ENCODE measurements at places on chromosomes 16 and 17.
A peak's percentile ranks its signal among the peaks of the same experiment; 100 is the strongest.

- no peak for DNase-seq
Measured at GRCh38 chr17:13435230-13435629, 166.5 kb downstream of the HS3ST3A1 start.

GRCh38 chr17:81272616-81273015 lies 22.5 kb downstream of the SLC38A10 start:
- DNase-seq, result no peak

- no peak for DNase-seq
Measured at GRCh38 chr16:28603381-28604185, 6.3 kb downstream of the SULT1A1 start.

- no peak for DNase-seq
Measured at GRCh38 chr17:68443972-68444464, 13.3 kb downstream of the WIPI1 start.

GRCh38 chr16:75225678-75226515 lies 7.1 kb downstream of the CTRB1 start:
- no peak for DNase-seq

DNA sequence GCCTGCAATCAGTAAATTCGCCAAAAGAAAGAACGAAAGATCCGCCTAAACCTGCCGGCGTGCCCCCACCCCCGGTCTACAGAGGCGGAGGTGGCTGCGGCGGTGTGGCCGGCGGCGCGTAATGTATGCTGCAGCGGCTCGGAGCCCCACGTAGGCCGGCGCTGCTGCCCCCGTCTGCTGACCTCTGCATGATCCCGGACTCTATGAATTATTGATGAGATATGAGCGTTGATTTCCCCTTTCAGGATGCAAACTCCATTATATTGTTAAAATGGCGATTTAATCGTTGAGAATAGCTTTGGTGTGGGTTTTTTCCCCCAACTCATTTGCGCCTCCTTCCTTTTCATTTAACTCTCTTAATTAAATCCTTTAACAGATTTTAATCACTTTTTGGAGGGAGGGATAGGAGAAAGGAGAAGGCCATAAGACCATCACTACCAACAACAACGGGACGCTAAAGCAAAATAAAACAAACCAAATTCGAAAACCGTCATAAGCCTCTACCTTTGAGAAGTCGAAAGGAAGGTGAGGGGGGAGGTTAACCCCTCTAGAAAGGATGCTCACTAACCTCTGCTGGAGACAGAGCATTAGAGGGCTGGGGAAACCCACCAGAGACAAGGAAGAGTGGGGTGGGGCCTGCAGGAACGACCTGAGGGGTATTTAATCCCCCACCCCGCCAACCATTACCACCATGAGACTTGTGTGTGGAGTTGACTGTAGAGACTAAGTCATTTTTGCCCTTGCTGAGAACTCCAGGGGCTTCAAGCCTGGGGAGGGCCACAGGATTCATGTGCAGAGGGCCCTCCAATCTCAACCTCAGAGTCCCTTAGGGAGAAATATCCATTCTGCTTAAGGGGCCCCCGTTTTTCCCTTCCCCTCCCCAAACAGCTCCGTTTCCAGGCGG lies 3.4 kb downstream of the HOXB3 start:
- no peak for DNase-seq

GRCh38 chr17:9330141-9330540 lies 245.5 kb downstream of the STX8 start:
- no peak for DNase-seq

- DNase-seq, result no peak
Measured at GRCh38 chr17:37410357-37410756, 3.7 kb downstream of the TADA2A start.

DNA sequence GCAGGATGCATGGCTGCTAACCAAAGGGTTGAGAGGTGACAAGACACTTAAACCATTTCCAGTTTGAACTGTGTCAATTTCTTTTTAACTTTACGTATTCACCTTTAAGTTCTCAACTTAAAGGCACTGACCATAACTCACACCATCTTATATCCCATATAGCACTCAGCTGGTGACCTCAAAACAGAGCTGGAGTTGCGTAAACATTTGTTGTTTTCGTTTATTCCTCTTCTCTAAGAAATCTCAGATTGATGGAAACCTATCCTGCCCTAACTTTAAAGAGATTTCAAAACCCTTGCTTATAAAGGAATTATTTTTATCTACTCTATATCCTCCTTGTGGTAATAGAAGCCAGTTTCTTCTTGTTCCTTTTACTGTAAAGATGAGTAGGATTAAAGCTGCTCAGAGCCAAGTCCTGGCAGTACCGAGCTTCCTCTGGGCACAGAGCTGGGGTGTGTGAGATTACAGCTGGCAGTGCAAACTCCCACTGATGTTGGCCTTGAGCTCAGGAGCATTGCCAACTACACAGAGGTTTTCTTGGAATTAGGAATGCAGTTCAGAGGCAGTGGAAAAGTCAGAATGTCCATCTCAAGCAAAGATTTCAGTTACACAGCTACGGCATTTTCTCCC lies 1.3 kb downstream of the KCTD2 start:
- no peak for DNase-seq

DNA sequence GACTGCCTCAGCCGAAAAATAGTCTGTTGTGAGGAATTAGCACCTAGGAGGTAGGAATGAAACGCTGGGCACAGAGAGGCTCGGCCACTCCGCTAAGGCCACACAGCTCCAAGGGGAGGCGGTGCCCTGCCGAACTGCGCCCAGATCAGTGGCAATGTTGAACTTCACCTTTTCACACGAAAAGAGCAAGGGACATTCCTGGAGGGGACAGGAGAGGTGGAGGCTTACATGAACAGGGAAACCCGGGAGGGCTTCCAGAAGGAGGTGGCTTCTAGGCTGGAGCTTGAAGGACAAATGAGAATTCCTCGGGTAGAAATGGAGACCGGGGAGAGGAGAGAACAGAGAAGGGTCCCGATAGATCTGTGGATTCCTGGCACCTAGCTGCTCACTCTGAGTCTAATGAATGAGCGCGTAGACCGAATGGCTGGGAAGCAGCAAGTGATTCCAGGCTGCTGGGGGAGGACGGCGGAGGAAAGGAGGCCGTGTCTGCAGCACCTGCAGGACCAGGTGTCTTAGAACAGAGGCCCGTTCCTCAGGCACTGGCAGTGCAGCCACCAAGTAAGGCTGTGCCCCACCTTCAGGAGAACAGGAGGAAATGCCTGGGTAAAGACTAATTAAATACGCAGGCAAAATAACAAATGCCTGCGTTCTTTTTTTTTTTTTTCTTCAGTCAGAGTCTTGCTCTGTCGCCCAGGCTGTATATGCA lies 722 bp upstream of the SLC38A10 start:
- DNase-seq, result no peak

DNA sequence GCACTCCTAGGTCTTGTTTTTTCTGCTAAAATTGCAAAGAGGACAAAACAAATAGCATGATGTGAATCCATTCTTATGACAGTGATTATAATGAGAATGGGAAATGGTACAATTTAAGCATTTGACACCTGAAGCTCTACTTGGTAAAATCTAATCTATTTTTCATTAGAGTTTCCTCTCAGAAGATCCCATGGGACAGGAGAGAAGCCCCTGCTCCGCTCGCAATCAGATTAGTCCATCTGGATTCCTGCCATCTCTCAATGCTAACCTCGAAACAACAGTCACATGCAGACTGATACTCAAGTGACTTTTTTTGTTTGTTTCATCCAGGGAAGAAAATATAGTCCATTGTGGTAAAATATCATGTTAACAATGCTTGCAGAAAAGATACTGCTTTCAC lies 107.4 kb upstream of the TOM1L1 start:
- DNase-seq, result no peak

GRCh38 chr17:17931159-17931558 lies 41.0 kb downstream of the TOM1L2 start:
- DNase-seq, result no peak

GRCh38 chr17:65824901-65825300 lies 263.5 kb upstream of the AXIN2 start:
- no peak for DNase-seq

DNA sequence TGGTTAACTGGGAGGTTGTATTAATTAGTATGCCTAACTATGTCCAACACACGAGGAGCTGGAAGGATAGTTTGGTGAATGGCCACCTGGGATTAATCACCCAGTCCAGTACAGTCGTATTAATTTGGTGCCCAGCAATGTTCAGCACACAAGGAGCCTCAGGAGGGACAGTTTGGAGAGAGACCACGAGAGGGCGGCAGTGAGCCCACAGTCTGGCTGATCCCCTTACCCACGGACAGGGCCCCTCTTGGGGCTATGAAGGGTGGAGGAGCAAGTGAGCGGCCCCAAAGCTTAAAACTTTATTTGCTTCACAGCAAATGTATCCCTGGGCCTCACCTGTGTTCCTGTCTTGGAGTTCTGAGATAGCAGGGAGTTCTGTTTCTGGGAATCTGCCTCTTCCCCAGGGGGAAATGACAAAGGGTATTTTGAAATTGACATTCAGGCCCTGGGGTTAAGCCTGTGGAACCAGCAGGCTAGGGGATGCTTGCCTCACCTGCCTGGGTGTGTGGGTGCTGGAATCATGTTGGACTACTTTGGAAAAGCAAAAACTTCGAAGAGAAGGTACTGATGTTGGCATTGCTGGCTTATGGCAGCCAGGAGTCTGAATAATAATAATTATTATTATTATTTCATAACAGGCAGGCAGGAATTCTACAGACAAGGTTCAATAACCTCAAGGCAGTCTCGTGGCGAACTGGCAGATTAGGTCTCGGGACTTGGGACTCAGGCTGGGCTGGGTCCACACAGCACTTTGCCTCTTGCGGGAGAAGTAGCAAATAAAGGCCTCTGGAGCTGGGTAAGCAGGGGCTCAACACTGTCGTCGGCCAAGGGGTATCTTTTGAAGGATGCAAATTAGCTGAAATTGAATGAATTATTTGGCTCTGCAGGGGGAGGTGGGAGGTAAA lies 227.6 kb upstream of the ASIC2 start:
- DNase-seq, result no peak

- no peak for DNase-seq
Measured at GRCh38 chr17:44084131-44084538, 13.6 kb downstream of the G6PC3 start.

- no peak for DNase-seq
Measured at GRCh38 chr16:9192746-9193145, 101.3 kb downstream of the HAPSTR1 start.

DNA sequence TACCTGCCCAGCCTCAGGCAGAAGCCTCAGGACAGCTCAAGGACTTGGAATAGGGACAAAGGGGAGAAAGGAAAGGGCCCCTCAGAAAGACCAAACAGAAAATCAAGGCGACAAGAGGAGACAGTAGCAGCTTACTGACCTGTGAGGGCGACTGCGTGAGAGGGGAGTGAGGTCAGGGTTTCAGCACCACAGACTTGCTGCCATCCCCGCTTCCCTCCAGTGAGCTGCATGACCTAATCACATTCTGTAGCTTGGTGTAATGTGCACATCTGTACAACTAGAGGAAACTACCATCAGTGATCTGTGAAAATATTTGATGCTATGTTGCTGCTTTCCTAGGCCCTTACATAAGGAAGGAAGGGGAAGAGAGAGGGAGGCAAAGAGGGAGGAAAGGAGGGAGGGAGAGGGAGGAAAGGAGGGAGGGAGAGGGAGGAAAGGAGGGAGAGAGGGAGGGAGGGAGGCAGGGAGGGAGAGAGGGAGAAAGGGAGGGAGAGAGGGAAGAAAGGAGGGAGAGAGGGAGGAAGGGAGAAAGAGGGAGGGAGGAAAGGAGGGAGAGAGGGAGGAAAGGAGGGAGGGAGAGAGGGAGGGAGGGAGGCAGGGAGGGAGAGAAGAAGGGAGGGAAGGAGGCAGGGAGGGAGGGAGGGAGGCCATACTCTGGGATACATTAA lies 404.9 kb upstream of the CDH5 start:
- no peak for DNase-seq

GRCh38 chr17:42760652-42761581 lies at the start of gene RAMP2:
TSS of gene RAMP2 (plus strand) at chr17:42761227. CDS start at chr17:42761262, 35 bp downstream.
- DNase-seq, result no peak

GRCh38 chr16:56861092-56861610 lies 3.9 kb upstream of the SLC12A3 start:
- DNase-seq, result no peak

DNA sequence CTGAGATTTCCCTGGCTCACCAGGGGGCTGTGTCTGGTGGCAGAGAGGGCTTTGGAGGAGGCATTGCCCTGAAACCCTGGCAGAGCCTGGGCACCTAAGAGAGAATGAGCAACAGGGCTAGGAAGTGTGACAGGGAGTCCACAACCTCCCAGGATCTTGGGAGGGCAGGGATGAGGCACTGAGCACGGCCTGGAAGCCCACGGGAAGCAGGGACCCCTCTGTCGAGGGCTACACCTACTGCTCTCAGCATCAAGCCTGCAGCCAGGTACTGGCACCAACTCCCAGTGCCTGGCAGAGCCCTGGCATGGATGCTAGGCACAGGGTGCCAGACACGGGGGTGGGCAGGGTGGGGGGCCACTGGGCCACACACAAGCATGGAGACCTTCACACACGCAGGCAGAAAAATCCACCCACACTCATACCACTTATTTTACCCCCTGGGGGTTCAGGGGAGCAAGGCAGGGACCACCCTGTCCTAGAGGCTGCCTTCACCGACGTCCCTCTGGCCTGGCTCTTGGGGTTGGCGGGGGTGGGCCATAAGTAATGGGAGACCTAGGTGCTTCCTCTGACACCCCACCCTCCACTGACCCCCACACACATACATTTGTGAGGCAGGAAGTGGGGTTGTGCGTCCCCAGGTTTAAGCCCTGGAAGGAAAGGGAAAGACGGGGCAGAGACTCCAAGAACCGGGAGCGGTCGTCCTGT lies 970 bp upstream of the HSD11B2 start:
- no peak for DNase-seq

GRCh38 chr16:11032000-11032921 lies 87.9 kb downstream of the CLEC16A start:
- peak; percentile 69 for DNase-seq

Measured in coronary artery (tissue), 2 donors.